Thymus (tissue), 14 donors: ENCODE measurements at places on chromosomes 16 and 17. TPM values are rescaled to one million over a fixed set of nuclear protein-coding genes. Genes with fewer than 3 reads are reported as not detected.

HIC1 gene
- 11.8 TPM for total RNA-seq

CCL17 gene
- total RNA-seq = 32.6 TPM

SNX20 gene
- total RNA-seq = 34.2 TPM

SBK1 gene
- total RNA-seq = 2.0 TPM

BCKDK gene
- total RNA-seq = 9.3 TPM

SLC5A2 gene
- 0.14 TPM for total RNA-seq

CNGB1 gene
- total RNA-seq = 0.19 TPM

CD2BP2 gene
- total RNA-seq = 49.5 TPM

ZCCHC14 gene
- 2.7 TPM for total RNA-seq

KRT23 gene
- 1.5 TPM for total RNA-seq

CDC27 gene
- 52.2 TPM for total RNA-seq

RNF135 gene
- total RNA-seq = 6.7 TPM

LITAFD gene
- total RNA-seq = not detected

PRSS21 gene
- 1.2 TPM for total RNA-seq

MPP3 gene
- total RNA-seq = 0.61 TPM

AHSP gene
- total RNA-seq = 43.8 TPM
